ENCODE measurements at places on chromosomes 4 and X.
A peak's percentile ranks its signal among the peaks of the same experiment; 100 is the strongest.

DNA sequence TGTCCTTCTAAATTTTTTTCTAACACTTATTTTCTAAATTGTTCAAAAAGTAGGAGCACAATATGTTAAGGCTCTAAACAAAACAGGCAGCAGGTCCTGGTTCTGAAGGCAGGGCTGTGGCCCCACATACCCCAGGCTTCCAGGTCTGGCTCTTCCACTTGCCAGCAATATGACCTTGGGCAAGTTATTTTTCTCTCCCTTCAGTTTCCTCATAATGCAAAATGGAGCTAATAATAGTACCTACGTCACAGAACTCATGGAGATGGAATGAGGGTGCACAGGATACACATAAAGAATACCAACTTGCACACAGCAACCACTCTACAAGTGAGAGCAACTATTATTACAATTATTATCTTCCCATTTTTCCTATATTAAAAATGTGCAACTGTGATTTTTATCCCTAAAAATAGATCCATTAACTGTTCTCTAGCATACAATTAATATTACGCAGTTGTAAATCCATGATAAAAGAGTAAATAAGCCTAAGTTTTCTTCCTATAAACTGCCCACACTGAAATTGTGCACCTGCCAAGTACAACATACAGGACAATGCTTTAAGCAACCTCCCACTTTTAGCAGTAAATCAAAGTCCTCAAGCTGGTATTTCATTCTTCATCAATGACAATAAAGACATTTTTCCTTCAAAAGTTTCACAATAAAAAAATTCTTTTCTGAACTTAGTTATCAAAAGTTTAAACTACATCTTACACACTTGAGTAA lies 27.0 kb downstream of the OTUD4 start:
- DNase-seq: no peak

DNA sequence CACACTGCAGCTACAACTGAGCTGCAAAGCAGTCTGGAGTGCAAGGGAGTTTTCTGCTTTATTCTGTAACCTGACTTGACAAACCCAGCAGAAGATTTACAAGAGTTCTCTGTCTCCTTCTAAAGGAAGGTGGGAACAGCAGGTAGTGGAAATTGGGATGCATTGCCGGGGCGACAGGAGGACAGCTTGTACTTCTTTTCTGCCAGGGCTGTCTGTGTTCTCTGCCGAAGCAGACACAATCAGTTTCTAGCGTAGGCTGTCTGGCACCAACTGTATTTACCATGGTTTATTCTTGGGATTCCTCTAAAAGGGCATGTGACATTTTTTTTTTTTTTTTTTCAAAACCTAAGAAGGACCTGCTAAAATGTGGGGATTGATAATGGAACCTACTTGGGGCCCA lies 190.8 kb upstream of the GK2 start:
- DNase-seq: no peak

DNA sequence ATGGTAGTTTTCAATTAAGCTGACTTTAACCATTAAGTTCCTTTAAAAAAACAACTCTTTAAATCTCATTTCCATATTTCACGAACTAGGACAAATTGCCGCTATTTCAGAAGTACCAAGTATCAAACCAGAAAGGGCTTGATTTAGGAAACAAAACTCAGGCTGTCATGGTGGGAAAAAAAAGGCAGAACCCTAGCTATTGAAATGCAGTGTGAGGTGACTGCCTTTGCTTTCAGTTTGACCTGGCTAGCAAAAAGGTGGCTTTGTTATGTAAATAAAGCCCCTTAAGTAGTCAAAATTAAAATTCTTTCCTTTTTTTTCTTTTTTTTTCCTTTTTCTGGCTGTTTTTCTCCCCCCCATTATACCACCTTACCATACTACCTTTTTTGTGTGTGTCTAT lies 40.6 kb upstream of the CYP2U1 start:
- DNase-seq: no peak

DNA sequence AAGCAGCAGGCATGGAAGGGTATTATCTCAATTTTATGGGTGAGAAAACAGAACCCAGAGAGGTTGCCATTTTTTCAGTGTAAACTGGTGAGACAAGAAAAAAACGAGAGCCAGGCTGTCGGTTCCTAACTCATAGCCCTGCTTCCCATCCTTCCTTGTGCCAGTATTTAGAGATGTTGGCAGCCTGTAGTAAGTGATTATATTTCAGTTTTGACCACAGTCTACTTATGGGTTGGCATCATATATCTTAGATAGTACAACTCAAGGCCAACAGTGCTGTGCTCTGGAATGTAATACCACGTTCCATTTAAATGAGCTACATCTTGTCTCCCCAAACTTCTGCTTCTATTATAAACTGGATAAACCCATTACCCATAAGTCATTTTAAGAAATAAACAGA lies 40.8 kb downstream of the XK start:
- DNase-seq: no peak

DNA sequence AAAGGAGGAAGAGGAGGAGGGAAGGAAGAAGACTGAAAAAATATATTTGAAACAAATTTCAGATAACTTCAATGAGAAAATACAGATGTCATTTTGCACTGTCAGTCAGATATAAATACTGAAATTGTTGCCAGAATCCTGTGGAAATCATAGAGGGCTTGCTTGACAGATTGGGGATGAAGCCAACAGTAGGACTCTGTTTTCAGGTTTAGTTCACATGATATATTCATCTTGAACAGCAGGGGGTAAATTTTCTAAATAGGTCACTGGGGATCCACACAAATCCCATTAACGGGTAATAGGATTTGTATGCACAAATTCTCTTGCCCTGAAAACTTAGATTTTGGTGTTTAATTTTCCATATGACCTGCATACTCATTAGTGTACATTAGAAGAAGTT lies 103.3 kb upstream of the PCDH18 start:
- DNase-seq: no peak

- no peak for DNase-seq
These were observed 12.3 kb upstream of the XPNPEP2 start for GRCh38 chrX:129726307-129727111.

- no peak for DNase-seq
These were observed 111.1 kb downstream of the KLF8 start for GRCh38 chrX:56343219-56343618.

DNA sequence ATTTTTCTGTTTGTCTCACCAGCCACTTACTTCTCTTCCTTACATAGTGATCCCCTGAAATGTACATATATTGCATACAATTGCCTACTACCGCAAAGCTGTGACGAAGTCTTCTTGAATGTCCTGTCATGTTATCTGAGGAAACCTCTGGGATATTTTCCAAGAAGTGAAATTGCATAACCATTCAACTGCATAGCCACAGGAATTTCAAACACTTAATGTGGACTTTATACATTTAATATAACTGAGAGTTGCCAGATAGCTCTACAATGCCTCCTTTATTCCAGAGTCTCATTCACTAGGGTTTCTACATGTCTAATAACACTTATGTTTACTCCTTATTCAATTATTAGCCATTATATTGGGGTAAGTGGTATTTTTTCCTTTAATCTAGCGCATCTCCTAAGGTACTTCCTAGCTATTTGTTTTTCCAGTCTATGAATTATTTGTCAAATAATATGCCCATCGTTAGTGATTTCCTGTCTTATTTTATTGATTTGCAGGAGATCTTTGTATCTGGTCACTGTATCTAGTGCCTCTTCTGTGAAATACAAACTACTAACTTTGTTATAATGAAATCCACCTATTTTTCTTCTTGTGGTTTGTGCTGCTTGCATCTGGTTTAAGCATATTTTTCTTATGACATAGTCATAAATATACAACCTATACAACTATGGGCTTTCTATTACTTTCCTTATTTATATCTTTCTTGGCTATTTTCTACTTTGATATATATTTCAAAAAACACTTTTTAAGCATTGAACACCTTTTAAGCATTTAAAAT lies 69.2 kb upstream of the GRID2 start:
- peak; percentile 50 for DNase-seq

DNA sequence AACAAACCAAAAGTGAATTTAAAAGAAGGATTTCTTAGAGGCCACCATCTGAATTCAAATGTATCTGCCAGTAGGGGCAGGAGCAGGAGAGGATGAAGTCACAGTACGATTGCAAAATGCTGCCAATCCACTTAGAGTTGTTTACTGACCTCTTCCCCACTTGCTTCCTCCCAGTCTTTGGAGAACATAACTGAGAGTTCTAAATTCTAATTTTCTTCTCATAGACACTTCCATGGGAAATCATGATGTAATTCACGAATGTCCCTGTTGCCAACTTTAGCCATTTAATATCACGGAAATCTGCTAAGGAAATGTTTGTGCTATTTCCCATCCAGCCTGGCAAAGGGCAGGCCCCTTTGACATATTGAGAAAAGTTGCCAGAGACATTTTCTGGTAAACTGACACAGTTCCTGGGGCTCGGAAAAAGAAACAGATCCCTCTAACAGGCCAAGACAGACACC lies 33.6 kb upstream of the NOCT start:
- no peak for DNase-seq

GRCh38 chr4:186726426-186727168 lies 2.9 kb upstream of the FAT1 start:
- DNase-seq: no peak

DNA sequence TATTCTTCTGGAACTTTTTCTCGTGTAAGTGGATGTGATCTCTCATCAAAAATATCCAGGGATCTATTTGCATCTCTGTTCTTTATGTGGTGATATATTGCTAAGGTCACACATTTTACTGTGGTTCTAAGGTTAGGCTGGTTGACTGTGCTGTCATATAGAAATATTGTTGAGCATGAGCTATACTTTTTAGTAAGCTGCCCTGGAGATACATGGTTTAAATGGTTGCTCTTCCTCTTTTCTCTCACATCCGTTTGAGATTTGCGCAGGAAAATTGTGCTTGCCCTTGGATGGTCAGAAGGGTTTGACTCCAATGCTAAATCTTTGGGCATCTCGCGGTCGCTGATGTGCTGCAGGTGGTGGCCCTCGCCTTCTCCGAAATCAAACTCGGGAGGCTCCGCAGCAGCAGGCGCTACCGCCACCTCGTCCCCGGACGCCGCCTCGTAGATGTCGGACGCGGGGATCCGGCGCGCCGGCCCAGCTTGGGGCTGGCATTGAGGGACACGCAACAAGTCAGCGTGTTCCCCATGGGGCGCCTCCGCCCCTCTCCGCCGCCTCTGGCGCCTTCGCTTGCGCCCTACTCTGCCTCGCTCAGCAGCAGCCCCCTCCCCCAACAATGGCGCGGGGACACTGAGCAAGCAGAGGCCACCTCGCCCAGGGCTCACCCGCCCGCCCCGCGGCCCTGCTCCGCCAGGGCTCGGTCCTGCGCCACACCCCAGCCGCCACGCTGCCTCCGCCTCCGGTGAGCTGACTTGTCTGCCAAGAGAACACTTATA lies 154.5 kb downstream of the MSN start:
- no peak for DNase-seq

- no peak for DNase-seq
These were observed 44.6 kb upstream of the SLITRK2 start for GRCh38 chrX:145773006-145773405.

DNA sequence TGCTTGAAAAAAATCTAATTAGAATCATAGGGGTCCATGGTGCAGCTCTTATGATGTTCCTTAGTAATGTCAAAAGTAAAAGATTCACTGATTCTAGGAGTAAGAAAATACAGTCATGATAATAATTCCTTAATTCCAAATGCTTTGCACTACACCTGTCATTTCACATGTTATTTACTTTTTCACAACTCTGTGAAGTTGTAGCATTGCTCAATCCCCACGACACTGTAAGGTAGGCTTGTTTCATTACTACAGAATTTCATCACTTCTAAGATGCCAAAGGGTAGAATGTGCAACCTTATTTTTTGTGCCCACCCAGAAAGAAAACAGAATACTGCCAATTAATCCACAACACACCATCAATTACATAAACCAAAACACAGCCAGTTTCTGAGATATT lies 46.1 kb upstream of the LNX1 start:
- DNase-seq: no peak

GRCh38 chrX:13764765-13765164 lies 30.2 kb downstream of the OFD1 start:
- no peak for DNase-seq

- no peak for DNase-seq
These were observed 424.8 kb upstream of the MAD2L1 start for GRCh38 chr4:120491481-120491880.

DNA sequence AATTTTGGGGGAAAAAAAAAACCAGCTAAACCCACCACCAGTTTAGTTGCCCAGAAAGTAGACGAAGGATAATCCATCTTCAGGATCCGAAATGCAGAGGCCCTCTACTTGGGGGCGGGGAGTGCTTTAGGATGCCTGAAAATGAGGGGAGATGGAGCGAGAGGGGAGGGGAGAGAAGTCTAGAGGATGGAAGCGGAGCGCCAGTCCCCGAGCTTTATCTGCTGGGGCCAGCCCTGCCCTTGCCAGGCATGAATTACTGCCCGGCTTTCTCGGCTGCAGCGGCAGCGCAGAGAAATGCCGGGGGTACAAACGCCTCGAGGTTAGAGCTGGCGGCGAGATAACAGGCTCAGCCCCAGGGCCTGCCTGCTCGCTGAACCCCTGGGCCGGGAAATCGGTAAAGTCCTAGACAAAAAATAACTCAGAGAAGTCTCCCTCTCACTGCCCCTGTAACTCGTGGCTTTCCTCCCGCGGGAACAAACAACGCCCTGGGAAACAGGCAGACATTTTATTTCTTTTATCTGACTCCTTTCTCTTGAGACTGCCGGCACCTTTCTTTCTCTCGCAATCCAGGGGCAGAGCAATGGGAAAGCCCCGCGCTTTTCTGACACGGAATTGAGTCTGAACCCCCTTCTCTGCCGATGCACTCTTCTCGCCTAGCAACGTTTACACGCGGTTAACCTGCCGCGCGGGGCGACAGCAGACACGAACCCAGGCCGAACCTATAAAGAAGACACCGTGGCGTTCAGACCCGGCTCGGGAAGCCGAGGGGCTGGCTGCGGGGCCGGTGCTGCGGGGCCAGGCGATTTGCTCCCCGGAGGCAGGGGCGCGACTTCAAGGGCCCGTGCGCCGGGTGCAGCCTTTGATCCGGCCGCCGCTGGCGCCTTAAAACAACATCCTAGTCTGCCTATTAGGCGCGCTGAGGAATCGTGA lies 3.1 kb upstream of the MSX1 start:
- DNase-seq: no peak

GRCh38 chr4:54228961-54229501 lies at the start of gene PDGFRA:
PDGFRA (plus strand) TSS chr4:54229293; CDS start chr4:54258769, 29,476 bp downstream.
- DNase-seq: no peak

DNA sequence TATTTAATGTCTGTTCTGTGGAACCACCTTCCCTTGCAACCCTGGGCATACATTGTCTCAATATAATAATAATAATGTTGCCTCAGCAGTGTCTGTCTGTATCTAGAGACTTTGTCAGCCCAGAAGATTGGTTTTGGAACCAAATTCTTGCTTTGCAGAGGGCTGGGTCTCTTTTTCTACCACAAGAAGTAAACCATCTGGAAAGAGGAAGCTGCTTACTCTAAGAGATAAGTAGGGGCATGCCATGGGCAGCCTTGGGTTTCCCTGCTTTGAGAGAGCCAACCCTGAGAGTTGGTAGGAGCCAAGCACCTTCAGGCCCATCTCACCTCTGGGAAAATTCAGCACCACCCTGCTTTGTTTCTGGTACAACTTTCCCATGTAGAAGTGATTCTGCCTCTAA lies 27.0 kb downstream of the TMEM31 start:
- DNase-seq: no peak

DNA sequence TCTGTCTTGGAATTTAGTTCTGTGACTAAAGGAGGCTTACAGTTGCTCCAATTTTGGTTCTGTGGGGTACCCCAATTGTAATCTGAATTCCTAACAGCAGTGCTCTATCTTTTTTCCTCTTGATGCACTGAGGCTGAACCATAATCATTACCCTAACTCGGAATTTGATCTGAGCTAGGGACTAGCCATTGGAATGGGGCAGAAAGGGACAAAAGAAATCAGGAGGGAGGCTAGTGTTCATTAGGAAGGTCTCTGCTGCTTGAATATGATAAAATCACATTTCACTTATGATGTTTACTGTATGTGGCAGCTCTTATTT lies 2.7 kb downstream of the KLF3 start:
- DNase-seq: no peak
